ENCODE measurements at places on chromosomes 12 and 14.

DNA sequence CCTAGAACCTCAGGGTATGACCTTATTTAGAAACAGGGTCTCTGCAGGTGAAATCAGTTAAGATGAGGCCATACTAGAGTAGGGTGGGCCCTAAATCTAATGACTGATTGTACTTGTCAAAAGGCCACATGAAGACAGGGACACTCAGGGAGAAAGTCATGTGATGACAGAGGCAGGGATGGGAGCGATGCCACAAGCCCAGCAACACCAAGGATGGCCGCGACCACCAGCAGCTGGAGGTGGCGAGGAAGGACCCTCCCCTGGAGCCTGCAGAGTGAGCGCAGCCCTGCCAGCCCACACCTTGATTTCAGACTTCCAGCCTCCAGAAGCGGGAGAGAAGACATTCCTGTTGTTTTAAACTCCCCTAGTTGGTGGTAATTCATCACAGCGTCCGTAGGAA is 199.9 kb downstream of the PHETA1 start:
- no peak for DNase-seq

DNA sequence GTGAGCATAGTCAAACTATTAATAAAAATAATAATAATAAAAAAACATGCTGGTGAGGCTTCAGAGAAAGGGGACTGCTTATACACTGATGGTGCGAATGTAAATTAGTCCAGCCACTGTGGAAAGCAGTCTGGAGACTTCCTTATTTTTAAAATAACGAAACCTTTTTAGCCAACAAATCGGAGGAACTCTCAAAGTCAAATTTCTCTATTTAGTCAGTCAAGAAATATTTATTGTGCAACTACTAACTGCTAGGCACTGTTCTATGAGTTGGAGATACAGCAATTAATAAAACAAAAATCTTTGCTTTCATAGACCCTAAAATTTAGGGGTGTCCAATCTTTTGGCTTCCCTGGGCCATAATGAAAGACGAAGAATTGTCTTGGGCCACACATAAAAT is 10.8 kb downstream of the TAOK3 start:
- no peak for DNase-seq

GRCh38 chr12:5433081-5433844 is 1.4 kb downstream of the NTF3 start:
- no peak for DNase-seq

GRCh38 chr12:51320695-51321320 is 3.2 kb downstream of the BIN2 start:
- DNase-seq = no peak

DNA sequence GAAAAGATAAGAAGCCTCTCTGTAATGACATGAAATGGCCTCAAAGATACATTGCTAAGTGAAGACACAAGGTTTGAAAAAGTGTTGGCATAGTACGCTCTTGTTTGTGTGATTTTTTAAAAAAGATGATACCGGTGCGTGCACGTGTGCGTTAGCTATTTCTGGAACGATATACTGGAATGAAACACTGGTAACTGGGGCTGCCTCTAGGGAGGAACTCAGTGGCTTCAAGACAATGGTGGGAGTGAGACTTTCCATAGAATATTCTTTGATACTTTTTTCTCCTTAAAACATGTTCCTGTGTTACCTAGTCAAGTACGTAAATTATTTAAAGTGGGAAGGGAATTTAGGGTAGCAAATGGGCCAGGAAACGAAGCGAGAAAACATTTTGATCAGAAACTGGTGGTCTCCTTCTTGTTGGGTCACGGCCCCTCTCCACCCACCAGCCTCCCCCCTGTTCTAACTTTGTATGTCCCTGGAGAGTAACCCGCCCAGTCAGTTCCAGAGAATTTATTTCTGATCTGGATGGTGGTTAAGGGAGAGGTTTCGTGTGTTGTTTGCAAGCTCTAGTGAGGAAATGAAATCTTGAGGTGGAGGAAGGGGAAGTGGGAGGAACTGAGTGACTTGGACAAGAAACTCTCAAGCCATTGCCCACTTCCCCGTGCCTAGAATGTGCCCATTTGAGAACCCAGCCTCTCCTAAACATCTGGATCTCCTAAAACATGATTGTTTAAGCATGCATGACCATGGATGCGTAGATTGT is 6.6 kb downstream of the FGF6 start:
- DNase-seq = no peak

- DNase-seq = no peak
These were observed 66.4 kb downstream of the PTPRR start for GRCh38 chr12:70854138-70854537.

GRCh38 chr14:23172574-23172973 is 10.9 kb downstream of the SLC7A8 start:
- DNase-seq = no peak

- no peak for DNase-seq
These were observed 181.9 kb upstream of the ARHGAP5 start for GRCh38 chr14:31895206-31895605.

GRCh38 chr12:108679106-108679681 is 45.5 kb upstream of the SELPLG start:
- no peak for DNase-seq

DNA sequence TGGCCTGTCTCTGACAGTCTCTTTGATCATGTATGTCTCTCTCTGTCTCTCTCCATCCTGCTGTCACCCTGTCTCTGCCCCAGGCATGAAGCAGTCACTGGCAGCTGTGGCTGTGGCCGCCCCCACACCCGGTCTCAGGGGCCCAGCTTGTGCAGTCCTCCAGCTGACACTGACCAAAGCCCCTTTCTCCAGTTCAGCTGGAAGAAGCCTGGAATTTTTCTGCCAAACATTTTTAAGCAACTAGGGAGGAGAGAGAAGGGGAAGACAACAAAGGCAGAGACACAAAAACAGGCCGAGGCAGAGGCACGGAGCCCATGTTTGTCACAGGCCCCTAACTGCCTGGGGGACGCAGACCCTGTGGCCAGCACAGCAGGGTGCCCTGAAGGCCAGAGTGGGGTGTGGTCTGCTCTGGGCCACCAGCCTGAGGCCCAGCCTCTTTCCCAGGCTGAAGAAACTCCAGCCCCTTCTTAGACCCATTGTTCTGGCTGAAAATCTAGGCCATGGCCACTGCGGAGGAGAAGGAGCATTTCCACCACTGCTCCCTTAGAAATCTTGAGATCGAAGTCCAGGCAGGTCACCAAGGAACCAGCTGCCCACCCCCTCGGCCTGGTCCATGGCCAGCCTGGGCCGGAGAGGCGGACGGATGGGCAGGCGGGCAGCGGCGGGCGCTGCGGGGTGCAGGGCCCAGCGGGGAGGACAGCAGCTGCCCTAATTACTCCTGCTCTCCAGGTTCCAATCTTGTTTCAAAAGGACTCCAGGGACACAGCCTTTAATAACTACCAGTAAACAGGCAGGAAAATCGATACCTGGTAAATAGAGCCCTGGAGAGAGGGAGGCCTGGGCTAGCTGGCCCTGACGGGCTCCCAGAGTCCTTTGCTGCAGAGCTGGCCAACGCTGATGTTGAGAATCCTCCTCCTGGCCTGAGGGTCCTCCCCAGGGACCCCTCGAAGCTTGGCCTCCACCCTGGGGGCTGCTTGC is 14.9 kb downstream of the DTX1 start:
- DNase-seq = peak; percentile 76

DNA sequence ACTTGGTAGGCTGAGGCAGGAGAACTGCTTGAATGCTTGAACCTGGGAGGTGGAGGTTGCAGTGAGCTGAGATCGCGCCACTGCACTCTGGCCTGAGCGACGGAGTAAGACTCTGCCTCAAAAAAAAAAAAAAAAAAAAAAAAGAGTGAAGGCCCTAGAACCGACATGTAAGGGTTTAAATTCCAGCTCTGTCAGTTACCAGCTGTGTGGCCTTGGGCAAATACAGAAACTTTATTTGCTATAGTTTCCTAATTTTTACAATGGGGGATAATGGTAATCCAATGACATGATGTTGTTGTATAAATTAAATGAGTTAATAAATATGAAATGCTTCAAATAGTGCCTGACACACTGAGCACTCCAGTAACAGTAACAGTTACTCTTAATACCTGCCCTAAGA is 19.6 kb upstream of the PYGL start:
- DNase-seq = no peak
